ENCODE measurements at places on chromosomes 13 and 19. TPM values are rescaled to one million over a fixed set of nuclear protein-coding genes. Genes with fewer than 3 reads are reported as not detected.

ANO8 gene
- total RNA-seq, result 2.6 TPM

ZNF808 gene
- 19.6 TPM for total RNA-seq

FAM216B gene
- total RNA-seq, result not detected

GNA15 gene
- total RNA-seq, result not detected

TNNI3 gene
- total RNA-seq, result not detected

GIPC3 gene
- total RNA-seq, result not detected

IGSF23 gene
- total RNA-seq, result 0.26 TPM

KCNN1 gene
- not detected for total RNA-seq

ZNF66 gene
- total RNA-seq, result 4.6 TPM

FBXO17 gene
- total RNA-seq, result 30.3 TPM

EDNRB gene
- 0.11 TPM for total RNA-seq

ARHGEF1 gene
- total RNA-seq, result 27.0 TPM

SLITRK1 gene
- total RNA-seq, result not detected

PSG7 gene
- not detected for total RNA-seq

PCDH17 gene
- total RNA-seq, result 0.22 TPM

SYT3 gene
- not detected for total RNA-seq

EPN1 gene
- total RNA-seq, result 48.3 TPM

IL27RA gene
- 2.0 TPM for total RNA-seq

HIPK4 gene
- 0.39 TPM for total RNA-seq

OR7D2 gene
- total RNA-seq, result not detected

TRMT1 gene
- 21.3 TPM for total RNA-seq

ALOX5AP gene
- total RNA-seq, result not detected

CADM4 gene
- total RNA-seq, result 0.26 TPM

ZNF546 gene
- total RNA-seq, result 9.8 TPM

CEACAM3 gene
- total RNA-seq, result not detected

FBN3 gene
- total RNA-seq, result not detected

CGB8 gene
- not detected for total RNA-seq

ERICH4 gene
- total RNA-seq, result not detected

CCL25 gene
- total RNA-seq, result not detected

KLK12 gene
- not detected for total RNA-seq
